ENCODE measurements at places on chromosomes 11 and 22.

DNA sequence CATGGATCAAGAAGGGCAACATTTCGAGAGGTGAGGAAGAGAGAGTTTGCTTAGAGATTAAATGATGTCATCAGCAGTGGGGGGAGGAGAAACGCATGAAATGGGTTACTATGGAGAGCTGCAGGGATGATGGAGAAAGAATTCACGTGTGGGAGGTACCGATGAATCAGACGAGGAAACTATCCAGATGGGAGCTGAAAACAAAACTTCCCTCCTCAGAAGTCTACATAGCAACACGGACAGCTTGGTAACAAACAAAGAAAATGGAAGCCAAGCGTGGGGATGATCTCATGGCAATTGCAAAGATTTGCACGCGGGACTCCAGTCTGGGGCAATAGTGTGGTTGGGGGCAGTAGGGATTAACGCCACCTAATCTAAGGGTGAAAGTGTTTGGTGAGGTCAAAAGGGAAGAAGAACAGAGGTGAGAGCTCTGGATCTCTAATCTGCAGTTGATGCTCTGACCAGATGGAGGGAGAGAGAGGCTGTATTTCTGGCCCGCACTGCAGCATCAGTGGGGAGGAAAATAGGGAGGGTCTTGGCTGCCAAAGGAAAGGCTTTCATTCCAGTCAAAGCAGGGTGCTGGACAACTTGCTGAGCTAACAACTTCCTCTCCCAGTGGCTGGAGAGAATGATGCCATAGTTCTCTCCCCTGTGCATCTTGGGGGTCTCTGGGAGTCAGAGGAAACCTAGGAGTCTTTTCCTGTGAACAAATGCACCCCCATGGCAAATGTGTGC lies 43.4 kb upstream of the CSNK2A3 start:
- no peak for DNase-seq

DNA sequence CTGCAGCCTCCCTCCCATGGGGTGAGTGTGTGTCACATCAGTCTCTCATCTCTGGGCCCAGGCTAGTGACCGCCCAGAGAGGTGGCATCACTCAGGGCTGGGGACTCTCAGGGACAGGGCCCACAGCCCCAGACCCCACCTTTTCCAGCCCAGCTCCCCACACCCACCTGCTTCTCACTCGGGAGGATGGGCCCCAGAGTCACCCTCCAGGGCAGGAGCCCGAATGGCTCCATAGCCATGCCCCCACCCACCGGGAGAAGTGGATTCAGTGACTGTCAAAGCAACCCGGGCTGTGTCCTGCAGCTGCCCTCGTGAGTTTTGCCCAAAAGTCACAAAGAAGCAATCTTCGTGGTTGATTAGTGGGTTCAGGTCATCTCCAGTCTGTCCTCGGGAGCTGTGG lies 26.0 kb downstream of the PARVG start:
- no peak for DNase-seq

DNA sequence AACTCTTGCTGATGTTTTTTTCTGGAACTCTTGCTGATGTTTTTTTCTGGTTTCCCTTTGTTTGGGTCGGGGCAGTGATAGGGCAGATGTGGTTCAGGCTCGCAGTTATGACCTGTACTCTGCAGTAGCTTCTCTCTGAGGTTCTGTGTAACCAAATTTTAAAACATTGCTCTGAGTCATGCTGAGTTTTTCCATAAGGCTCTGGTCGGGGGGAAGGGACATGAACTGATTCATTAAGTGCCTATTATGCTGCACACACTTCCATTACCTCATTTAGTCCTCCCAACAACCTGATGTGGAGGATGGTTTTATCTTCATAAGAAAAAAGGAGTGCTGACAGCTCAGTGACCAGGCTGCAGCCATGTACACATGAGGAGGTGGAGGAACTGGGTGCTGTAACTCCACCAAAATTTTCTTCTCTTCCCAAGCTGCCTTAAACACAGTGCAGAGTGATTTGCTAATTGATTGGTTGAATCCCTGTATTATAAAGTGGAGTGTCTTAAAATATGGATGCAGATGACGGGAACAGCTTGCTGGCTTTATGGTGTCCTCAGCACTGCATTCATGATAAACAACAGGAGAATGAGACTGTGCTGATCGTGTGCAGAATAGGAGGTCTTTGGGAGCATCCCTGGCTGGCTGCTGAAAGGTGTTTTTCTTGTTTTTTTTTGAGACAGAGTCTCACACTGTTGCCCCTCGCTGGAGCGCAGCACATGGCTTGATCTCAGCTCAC lies 19.1 kb downstream of the TNRC6B start:
- DNase-seq, result no peak

GRCh38 chr11:7016011-7016410 lies 4.1 kb downstream of the ZNF214 start:
- DNase-seq, result no peak

DNA sequence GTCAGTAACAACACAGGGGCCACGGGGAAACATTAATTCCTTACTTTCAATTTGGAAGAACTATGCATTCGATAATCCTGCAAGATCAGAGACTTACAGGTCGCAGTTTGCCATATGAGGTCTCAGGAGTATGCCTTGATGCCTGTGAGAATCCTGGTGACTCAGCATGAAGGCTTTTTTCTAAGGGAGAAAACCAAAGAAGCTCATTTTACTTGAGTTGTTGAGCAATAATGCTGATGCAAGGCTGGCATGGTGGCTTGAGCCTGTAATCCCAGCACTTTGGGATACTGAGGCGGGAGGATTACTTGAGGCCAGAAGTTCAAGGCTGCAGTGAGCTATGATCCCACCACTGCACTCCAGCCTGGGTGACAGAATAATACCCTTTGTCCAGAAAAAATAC lies 26.6 kb downstream of the ATG16L2 start:
- DNase-seq, result no peak

DNA sequence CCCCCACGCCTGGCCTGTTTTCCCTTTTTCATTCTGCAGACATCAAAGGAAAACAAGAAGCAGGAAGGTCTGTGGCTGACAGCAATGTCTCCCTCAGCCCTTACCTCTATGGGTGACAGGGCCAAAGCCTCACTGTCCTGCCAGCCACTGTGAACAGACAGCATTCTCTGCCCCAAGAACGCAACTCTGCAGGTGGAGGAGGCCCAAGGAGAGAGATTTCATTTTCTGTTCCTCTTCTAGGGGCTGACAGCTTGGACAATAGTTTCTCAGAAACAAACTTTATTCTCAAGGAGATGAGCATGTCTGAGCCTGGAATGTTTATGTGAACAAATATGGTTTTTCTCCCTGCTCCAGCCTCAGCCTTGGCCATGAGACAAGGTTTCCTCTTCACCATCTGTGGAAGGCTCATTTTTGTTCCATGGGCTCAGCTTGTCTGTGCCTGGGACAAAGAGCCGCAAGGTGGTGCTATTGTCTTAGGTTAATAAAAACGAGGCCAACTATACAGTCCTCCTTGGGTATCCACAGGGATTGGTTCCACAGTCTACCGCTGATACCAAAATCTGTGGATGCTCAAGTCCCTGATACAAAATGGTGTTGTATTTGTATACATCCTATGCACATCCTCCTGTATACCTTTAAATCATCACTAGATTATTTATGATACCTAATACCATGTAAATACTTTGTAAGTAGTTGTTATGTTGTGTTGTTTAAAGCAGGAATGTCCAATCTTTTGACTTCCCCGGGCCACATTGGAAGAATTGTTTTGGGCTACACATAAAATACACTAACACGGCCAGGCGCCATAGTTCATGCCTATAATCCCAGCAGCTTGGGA lies 5.8 kb downstream of the PIWIL3 start:
- no peak for DNase-seq

GRCh38 chr11:92667486-92668152 lies 301.8 kb upstream of the MTNR1B start:
- DNase-seq, result no peak

GRCh38 chr11:21464601-21465193 lies 728.2 kb upstream of the ANO5 start:
- DNase-seq, result no peak

Measured in stimulated activated CD4-positive, alpha-beta T cell treated with anti-CD3 and anti-CD28 coated beads, TNF-alpha, amount 100 ng/mL, for 1 hour (primary cell).